Renal cortex interstitium (tissue), 15 donors: ENCODE measurements at places on chromosomes 11 and 22. TPM values are rescaled to one million over a fixed set of nuclear protein-coding genes. Genes with fewer than 3 reads are reported as not detected.

The OSM gene
- polyA plus RNA-seq, result 0.10 TPM

The MS4A6A gene
- polyA plus RNA-seq, result 16.9 TPM

The ZNF215 gene
- 2.5 TPM for polyA plus RNA-seq

The TBX10 gene
- 0.09 TPM for polyA plus RNA-seq

- no peak for DNase-seq
Measured at GRCh38 chr11:116774661-116775060, 1.9 kb upstream of the BUD13 start.

DNA sequence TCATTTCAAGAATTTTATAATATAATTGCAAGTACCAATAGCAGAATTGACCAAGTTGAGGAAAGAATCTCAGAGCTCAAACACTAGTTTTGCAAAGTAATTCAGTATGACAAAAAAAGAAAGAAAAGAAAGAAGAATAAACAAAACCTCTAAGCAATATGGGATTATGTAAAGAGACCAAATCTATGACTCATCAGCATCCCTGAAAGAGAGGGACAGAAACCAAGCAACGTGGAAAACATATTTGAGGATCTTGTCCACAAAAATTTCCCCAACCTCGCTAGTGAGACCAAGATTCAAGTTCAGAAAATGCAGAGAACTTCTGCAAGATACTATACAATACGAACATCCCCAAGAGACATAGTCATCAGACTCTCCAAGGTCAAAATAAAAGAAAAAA is 203.7 kb upstream of the DDI1 start:
- DNase-seq, result no peak

GRCh38 chr11:25899617-25900160 is 432.2 kb upstream of the ANO3 start:
- no peak for DNase-seq

DNA sequence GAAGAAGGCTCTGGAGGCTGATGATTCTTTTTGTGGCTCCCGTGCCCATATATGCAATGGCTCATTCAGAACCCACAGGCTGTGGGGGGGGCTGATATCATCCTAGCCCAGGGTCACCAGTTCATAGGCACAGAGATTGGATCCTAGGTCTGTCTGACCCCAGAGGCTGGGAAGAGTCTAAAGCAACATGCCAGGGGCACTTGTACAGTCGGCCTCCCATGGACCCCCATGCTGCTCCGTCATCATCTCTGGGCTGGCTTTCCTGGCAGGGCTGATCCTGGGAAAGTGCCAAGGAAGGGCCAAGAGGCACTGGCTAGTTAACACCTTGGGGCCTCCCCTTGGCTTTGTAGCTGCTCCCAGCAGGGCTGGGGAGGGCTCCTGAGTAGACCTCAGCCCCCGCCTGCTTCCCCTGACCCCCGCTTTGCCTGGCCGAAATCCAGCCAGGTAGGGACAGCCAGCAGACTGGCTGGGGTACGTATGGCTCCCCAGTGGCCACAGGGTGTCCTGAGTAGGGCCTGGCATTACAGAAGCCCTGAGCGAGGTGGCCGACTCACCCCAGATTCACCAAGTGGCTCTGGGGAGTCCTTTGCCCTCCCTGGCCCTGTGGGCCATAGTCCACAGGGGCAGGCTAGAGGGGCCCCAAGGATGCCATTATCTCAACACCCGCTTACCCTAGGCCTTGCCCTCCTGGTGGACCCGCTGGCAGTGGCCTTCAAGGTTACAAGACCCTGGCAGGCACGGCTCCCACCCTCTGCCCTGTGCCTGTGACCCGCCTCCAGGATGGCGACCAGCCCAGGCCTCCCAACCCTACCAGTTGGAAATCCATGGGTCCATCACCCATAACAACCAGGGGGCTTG is 22.5 kb downstream of the FADS3 start:
- DNase-seq, result no peak

DNA sequence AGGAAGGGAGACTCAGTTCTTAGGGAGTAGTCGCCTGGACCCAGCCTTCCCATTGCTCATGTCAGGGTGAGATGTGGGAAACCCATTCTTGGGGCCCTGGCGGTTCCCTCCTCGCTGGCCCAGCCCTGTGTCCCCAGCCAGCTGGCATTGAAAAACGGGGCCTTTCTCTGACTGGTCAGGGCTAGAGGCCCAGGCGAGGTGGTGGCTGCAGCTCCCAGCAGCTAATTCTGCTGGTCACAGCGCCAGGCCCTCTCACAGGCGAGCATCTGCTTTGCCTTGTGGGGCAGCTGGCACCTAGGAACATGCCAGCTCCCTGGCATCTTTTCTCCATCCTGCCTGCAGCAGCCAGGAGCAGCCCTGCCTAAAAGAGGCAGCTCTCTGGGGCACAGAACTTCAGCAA is 20.1 kb downstream of the TSPAN18 start:
- no peak for DNase-seq

GRCh38 chr11:12941671-12942070 is 67.4 kb upstream of the RASSF10 start:
- DNase-seq, result no peak
